Stimulated activated CD8-positive, alpha-beta memory T cell treated with anti-CD3 and anti-CD28 coated beads, Interleukin-4, amount 100 ng/mL, for 24 hours (primary cell): ENCODE measurements at places on chromosomes 4 and X.

GRCh38 chrX:4373791-4374190, 660.3 kb upstream of the PRKX start:
- no peak for DNase-seq

DNA sequence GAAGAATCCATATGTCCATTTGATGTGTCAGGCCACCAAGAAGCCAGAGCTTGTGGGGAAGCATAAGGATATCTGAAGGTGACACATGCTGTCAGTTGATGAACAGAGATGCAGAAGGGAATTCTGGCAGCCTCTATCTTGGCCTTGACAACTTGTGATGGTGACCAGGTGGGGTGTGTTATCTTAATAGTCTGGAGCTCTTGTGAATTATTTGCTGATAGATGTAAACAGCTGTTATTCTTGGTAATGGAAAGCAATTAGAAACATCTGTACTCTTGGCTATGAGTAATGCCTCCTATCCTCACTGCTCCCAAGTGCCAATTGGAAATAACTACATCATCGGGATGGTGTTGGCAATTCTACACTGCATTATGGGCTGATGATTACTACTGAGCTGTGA, 51.9 kb downstream of the NAA11 start:
- no peak for DNase-seq

- DNase-seq, result no peak
Observed at GRCh38 chrX:129786210-129786651, 6.5 kb downstream of the SASH3 start.

DNA sequence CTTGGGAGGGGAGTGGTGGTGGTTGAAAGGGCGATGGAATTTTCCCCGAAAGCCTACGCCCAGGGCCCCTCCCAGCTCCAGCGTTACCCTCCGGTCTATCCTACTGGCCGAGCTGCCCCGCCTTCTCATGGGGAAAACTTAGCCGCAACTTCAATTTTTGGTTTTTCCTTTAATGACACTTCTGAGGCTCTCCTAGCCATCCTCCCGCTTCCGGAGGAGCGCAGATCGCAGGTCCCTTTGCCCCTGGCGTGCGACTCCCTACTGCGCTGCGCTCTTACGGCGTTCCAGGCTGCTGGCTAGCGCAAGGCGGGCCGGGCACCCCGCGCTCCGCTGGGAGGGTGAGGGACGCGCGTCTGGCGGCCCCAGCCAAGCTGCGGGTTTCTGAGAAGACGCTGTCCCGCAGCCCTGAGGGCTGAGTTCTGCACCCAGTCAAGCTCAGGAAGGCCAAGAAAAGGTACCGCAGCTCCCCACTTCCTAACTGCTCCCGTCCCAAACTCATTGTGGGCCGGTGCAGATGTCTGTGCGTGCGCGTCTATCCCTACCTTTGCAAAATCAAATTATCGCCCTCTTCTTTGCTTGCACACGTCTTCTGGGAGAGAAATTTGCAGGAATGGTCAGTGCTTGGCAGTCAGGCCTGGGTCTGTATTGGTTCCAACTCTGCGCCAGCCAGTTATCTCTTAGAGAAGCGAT, 533 bp downstream of the IL15 start:
- DNase-seq, result no peak

DNA sequence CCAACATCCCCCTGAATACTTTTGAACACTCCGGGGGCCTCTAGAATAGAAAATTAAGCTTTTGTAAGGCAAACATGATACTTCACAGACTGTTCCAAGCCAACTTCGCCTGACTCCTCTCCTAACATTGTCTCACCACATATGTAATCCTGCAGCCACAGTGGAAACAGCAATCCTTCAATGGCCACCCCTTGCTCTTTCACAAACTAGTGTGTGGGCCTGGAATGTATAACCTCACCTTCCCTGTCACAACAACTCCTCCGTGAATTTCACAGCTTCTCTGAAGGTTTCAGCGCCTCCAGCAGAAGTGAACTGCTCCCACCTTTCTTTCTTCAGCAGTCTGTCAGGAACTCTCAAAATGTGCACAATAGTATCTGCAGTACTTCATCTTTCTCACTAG, 185.1 kb downstream of the ADGRL3 start:
- DNase-seq, result no peak

GRCh38 chr4:123349421-123350190, 47.0 kb upstream of the SPRY1 start:
- DNase-seq, result no peak

- DNase-seq, result no peak
Observed at GRCh38 chr4:151573474-151573873, 164.5 kb downstream of the FHIP1A start.

DNA sequence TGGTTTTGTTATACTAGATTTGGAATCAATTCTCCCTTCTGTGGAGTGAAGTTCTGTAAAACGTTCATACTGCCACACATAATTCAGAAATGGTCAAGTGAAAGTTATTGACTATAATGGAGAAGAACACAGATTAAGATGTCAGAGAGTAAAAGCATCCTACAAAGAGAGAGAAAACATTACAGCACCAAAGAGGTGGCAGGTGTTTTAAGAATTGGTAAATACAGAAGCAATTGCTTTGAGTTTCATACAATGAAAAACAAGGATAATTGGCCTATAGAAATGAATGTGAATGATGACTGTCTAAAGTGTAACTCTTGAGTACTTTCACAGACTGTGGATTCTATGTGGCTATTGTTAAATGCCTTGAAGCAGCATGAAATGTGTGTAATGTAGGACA, 435.6 kb upstream of the SMIM31 start:
- no peak for DNase-seq

- no peak for DNase-seq
Observed at GRCh38 chr4:186366326-186366725, 100.3 kb downstream of the F11 start.

DNA sequence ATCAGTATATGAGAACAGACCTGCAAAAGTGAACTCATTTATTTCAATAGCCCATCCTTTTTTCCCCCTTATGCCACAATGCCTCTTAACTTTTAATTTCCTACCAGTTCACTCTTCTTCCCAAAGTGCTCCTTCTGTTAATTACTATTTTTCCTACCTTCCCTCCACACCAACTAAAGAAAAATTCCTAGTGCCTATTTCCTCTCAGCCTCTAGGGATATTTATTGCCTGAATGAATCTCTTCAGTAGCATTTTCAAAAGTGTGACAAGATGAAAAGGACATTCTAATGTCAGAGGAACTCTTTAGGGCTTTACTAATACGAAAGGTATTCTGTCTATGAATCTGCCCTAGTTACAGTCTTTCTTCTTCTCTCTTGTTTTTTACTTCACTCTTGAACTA, 181.1 kb upstream of the SPRY1 start:
- no peak for DNase-seq

DNA sequence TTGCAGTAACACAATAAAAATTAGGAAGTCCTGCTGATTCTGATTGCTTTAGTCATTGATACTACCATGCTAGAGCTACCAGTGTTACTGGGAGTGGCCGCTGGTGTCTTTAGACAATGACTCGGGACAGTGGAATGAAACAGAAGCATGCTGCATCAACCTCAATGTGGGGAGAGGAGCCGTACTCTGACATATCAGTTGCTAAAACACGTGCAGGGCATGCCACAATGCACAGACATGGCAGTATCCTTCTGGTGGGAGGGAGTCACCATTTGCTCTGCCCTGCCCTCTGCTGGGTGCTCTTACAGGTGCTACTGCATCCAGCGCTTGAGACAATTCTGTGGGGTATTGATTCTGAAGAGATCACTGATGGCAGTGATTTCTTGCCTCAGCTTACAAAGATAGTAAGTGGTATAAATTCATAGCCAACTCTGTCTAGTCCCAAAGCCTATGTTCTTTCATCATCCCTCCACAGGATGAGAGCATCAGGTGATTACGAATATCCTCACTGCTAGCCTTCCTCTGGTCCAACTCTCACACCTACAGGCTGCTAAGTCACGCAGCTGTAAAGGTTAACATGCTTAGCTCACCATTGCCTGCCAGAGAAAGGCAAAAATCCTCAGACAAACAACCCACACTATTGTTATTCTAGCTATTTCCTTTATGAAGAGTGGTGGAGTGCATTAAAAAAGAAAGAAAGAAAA, 43.7 kb downstream of the NSG1 start:
- DNase-seq, result peak; percentile 21

DNA sequence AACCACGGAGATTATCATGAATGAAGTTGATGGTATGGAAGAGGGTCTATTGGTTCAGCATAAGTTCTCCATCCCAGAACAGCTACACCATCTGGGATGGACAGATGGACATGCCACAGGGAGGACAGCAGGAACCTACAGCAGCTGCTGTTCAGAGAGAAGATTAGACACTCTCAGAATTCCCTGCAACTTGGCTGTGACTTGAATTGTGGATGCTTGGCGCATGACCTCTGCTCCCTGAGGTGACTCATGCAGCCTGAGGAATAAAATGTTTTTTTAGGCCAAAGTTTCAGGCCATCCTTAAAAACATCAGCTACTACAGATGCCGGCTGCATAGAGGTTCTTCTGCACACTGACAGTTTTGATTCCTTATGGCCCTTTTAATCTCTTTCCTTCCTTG, 97.3 kb downstream of the RS1 start:
- no peak for DNase-seq
